ENCODE measurements at places on chromosomes 3 and 15.

DNA sequence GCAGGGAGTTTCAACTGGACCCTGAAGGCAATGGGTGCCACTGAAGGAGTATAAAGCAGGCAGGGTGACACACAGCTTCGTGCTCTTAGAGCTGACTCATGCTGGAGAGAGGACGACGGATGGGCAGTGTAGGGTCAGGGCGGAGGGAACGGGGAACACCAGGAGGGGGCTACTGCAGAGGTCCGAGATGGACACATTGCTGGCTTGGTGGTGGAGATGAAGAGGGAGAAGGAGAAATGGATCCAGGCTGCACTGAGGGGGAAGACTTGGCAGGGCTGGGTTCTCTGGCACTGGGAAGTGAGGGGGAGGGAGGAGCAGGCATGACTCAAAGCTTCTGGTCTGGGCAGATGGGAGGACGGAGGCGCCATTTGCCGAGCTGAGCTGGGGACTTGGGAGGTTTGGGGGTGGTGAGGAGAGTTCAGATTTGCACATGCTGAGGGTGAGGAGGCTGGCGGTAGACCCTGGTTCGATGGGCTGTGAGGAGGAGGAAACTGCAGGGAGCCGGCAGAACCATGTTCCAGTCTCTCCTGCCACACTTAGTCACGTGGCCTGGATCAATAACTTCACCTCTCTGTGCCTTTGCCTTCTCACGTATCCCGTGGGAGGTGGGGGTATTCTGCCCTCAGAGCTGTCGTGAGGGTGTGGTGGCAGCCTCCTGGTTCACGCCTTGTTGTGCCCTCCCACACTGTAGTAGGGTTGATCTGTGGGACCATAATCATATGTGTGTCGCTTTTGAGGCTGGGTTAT is 4.6 kb upstream of the KCTD6 start:
- DNase-seq = no peak

DNA sequence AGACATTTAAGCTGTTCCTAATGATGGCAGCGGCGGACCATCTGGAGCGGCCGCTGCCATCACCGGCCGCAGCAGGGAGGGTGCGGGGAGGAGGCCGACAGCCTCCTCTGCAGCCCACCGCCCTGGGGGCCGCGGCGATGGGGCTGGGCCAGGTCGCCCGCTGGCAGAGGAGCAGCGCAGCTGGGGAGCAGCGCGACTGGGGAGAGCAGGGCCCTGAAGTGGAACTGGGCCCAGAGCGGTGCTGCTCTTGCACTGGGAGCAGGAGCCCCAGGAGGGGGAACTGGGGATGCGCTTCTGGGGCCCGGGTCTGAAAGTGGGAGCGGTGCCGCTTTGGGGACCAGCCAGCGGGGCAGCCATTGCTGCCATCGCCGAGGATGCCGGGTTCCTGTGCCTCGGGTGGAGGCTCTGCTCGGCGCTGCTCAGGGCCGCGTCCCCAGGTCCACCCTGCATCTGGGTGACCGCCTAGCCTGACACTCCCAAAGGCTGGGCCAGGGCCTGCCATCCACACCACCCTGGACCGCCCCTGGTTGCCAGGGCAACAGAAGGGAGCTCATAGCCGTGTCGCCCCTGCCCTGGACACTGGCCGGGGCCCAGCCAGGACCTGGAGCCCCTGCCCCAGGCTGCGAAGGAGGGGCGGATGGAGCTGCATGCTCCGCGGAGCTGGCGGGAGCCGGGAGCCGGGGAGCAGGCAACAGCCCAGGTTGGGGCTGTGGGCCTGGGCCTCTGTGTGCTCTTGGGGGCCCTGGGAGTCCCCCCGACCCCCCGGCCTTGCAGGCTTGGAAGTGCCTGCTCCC is 15.5 kb upstream of the PLA2G4E start:
- no peak for DNase-seq

DNA sequence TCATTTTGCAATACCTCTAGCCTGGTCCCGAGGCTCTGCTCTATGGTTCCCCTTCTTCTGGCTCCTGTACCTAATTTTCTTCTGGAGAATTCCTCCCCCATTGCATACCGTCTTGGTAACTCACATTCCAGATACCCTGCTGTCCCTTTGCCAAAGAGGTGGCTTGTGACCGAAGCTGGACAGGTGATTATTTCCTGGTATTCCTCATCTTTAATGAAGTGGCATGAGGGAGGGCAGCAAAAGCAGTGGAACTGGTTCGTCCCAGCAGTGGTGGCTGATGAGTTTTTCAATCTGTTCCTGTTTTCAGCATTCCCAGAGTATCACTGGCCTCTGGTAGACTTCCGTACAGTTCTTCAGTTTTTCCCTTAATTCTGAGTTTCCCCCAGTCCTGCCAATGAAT is 186.2 kb upstream of the CADPS start:
- DNase-seq = no peak

- no peak for DNase-seq
Measured at GRCh38 chr3:169607949-169608348, 55.6 kb downstream of the MECOM start.

GRCh38 chr3:128455116-128455515 is 11.6 kb downstream of the DNAJB8 start:
- no peak for DNase-seq
